Activated T-helper 1 cell treated with anti-CD3 and anti-CD28 coated beads, Interleukin-12 subunit alpha, Interleukin-12 subunit beta, Interleukin-2, Interleukin-4 antibody, amounts not matched to agents 30 ng/mL and 10 ng/mL and 1 ng/mL, durations not matched to agents 14 hours and 24 hours and 36 hours (primary cell): ENCODE measurements at places on chromosomes 1 and 21. TPM values are rescaled to one million over a fixed set of nuclear protein-coding genes. Genes with fewer than 3 reads are reported as not detected.

DNA sequence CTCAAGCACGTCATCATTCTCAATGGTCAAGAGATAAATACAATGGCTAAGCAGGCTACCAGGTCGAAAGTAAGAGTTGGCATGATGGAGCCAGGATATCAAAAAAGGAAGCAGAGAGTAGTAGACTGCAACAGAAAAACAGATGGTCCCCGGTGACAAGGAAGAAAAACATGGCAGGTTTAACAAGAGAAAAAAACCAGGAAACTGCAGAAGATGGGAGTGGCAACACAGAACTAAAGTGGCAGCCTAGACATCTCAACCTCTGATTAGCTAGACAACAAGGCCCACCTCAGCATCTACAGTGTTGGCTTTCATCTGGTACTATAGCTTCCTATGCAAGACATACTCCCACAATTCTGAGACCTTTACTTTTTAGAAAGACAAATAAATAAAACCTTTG, 3.1 kb downstream of the UBR4 start:
- DNase-seq, result no peak

GRCh38 chr1:27098431-27099134, 56.3 kb downstream of the SLC9A1 start:
- DNase-seq, result no peak

S100A9 gene
- not detected in 2 replicates for total RNA-seq

PRAMEF1 gene
- total RNA-seq, result not detected in 2 replicates
